Activated CD4-positive, alpha-beta T cell treated with anti-CD3 and anti-CD28 coated beads for 4 hours (primary cell): ENCODE measurements at places on chromosomes 3 and 15.

DNA sequence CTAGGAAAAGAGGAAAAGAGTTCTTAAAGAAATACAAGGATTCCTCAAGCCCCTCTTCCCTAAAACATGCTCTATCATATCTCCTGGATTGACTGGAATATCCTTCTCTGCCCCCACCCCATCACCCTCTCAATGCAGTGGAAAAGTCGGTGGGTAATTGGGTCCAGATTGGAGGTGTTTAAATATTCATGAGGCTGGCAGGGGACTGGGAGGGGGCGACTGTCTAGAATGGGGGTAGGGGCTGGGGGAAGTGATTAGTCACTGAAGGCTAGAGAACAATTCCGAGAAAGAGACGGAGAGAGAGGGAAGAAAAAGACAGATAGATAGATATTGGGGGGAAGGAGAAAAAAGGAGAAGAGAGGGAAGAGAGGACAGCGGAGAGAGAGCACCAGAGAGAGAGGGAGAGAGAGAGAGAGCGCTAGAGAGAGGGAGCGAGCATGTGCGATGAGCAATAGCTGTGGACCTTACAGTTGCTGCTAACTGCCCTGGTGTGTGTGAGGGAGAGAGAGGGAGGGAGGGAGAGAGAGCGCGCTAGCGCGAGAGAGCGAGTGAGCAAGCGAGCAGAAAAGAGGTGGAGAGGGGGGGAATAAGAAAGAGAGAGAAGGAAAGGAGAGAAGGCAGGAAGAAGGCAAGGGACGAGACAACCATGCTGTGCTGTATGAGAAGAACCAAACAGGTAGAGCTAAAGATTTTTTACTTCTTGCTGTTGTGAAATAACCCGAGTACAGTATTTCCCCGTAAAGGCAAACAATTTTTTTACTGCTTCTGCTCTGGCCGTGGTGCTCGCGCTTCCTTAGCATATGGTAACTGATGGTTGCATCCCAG lies at the start of gene GAP43:
Gene GAP43, plus strand, starts transcription at position 467 of the 825 bp plus-strand sequence. Its CDS starts 180 bp downstream, at position 647.
- DNase-seq = no peak

GRCh38 chr15:33314069-33314468 lies 3.3 kb downstream of the RYR3 start:
- no peak for DNase-seq

- DNase-seq = no peak
Observed at GRCh38 chr3:43953380-43953779, 262.6 kb downstream of the ABHD5 start.

- no peak for DNase-seq
Observed at GRCh38 chr3:164476631-164477030, 601.7 kb downstream of the SI start.

DNA sequence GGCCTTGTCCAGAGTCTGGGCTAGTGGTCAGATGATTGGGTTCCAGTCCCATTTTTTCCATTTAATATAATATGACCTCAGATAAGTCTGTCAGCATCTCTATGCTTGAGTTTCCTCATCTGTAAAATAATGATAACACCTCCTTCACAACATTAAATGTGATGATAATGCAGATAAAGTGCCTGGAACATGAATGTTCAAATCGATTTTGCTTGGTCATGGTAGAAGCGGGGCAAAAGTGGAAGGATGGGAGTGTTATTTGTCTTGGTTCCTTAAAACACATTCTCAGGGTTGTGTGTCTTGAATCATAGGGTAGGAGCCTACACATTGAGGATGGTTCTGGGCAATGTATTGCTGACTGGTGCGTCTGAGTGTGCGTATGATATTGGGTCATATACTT lies 16.9 kb downstream of the ARIH2 start:
- DNase-seq = no peak

DNA sequence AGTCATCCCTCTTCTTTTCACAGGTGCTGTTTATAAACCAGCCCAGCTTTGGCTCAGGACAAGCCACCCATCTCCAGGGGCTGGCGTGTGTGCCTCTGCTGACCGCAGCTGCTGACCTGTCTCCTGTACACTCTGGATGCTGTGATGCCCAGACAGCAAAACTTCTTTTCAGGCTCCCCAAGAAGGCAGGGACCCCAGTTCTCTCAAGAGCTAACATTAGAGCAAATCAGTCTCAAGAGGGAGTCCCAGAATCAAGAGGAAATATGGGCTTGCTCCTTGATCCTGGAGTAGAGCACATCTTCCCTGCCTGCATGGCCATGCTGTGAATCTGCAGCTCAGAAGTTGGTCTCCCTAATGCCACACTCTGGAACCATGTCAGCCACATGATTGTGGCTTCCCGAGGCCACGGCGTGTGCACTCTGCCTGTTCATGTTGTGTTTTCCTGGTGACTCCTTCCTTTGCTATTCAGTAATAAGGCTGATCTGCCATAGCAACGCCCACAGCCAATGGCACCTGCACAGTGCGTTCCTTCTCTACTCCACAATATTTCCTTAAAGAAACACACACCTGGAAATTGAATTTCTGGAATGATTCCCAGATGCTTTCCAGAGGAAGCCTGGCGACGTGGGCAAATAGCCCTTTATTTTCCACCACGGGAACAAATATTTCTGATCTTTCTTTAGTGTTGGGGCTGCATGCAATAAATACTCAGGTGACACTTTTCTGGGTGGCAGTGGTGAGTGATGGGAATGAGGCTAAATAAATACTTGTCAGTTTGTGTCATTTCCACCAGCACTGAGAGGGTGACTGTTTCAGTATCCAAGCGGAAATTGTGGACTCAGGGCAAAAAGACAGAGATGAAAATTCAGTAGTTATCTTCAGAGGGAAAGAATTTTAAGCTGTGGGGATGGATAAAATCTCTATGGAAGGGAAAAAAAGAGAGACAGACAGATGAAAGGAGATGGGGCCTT lies 21.9 kb upstream of the THSD4 start:
- no peak for DNase-seq

- peak; percentile 91 for DNase-seq
Observed at GRCh38 chr15:33194704-33195670, at the start of gene FMN1. Gene FMN1, minus strand, starts transcription at chr15:33194714. Its CDS starts 39,800 bp downstream, at chr15:33154914.

DNA sequence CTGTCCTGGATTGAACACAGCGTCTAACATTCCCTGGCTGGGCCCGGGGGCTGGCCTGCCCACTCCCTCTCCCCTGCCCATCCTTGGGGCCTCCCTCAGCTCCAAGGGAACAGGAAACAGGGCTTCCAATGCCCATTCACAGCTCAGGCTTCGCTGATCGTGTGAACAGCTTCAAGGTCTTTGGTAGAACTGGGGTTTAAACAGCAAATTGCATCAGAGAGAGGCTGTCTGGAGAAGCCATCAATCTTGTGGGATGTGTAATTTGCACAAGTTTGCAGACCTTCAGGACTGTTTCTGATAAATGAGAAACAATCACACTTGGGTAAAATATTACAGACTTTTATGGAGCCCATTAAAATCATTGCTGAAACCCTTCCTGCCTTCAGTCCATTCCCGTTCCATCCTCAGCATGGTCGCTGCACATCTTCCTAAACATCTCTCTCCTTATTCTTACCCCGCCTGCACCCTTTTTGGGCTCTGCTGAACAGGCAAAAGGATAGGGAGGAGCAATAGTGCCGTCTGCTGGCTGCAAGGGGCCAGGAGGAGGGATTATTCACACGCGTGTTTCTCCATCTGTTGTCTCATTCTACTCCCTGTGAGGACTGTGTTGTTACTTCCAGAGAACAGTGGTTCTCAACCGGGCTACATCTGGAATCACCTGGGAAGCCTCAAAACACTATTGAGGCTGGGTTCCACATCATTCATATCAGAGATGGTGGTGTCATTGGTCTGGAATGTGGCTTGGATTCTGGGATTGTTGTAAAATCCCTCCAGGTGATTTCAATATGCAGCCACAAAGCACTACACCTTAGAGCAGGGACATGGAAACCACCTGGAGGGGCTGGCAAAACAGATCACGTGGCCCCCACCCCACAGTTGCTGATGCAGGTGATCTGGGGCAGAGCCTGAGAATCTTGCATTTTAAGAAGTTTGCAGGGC lies 116.3 kb downstream of the CLSTN2 start:
- no peak for DNase-seq

GRCh38 chr15:101148166-101148880 lies 103.5 kb downstream of the CHSY1 start:
- DNase-seq = no peak

- no peak for DNase-seq
Observed at GRCh38 chr15:60774829-60775463, 296.0 kb upstream of the ICE2 start.

DNA sequence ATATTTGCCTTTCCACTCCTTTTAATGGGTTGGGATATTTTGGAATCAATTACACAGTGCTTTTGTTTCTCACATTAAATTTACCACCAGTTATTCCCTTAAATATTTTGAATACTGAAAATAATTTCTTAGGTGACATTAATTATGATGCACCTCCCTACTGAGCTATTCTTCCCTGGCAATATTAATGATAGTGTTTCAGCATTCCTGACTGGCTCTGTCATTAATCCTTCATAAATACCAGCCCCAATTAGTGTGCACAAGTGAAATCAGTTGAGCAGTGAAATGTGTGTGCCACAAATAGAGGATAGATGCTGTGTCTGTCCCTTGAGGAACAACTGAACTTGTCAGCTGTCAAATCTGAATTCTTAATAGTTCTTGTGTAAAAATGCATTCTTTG lies 304.0 kb downstream of the CACNA2D3 start:
- DNase-seq = no peak

DNA sequence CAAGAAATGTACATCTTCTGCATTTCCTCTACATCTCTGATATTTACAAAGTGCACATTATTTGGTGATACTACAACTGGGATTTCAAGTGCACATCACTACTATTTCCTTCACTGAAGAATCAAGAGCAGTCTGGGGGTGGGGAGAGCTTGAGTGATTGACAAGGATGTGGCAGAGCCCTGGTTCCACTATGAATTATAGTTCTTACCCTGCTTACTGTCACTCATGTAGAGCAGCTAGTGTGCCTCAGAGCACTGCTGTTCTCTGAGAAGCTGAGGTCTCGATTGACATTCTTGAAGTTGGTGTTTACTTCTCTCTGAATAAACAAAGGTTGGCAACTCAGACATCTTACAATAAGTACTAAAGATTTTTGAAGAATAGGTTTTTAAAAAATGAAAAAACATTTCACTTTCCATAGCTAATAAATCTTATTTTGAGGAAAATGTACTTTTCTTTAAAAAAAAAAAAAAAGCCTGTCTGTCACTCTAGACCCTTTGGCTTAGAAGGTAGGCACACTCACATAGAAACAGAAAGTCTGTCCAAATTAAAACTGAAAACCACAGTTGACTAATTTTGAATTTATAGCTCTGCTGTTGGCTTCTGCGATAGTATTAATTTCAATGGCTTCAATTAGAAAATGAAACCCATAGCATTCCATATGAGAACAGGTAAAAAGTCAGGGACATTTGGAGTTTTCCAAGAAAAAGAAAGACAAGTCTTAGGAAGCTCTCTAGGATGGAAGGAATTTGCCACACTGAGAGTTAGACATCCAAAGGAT lies 5.6 kb downstream of the GREM1 start:
- no peak for DNase-seq

DNA sequence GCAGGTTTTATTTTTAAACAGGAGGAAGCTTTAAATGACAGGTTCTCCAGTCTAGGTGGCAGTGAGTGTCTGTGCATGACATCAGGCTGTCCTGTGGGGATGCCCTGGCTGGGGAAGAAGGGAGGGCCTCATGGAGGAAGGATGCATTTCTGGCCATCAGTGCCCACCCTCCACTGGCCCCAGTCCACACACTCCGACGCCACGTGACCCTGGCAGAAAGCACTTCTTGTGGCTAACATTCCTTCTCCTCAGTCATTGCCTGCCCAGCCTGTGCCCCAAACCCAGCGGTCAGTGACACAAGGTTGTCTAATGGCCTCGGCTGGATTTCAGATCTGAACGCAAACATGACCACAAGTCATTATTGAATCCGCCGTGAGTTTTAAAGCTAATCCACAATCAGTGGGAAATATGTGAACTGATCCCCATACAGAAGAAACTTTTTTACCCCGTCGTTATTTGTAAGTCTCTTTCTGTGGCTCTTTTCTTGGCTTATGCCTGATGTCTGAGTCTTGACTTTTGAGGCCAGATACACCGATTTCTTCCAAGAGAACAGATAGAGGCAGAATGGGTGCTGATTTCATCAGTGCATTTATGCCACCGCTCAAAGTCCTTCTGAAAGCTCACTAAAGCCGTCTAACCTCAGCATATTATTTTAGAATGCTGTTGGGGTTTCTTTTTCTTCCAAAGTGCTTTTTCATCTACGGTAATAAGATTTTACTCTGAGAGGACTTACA lies 17.3 kb upstream of the LRRK1 start:
- no peak for DNase-seq

DNA sequence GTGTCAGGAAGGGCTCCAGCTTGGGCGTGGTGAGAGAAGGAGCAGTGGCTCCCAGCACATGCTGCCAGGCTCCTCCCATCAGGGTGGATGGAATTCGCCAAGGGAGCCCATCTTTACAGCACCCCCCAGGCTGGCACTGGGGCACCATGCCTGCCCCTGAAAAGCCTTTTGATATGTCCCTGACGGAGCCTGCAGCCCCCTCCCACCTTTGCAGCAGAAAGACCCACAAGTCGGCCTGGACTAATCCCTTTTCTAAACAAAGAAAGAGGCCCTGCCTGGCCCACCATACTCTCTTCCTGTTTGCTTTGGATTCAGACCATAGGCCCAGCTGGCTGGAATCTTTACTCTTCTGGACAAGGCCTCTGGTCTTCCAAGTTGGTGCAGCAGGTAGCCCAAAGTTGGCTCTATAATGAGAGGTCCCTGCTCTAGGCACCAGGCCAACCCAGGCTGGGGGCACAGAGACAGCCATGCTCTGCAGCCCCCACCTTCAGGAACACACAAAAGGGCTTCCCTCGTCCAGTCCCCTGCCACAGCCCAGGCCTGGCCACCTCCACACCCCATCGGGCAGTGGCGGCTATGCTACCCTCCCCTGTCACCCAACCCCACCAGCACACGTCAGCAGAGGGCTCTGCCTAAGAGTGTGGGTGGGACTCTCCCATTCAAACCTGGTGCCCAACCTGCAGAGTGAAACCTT lies 5.4 kb downstream of the ANPEP start:
- DNase-seq = no peak

DNA sequence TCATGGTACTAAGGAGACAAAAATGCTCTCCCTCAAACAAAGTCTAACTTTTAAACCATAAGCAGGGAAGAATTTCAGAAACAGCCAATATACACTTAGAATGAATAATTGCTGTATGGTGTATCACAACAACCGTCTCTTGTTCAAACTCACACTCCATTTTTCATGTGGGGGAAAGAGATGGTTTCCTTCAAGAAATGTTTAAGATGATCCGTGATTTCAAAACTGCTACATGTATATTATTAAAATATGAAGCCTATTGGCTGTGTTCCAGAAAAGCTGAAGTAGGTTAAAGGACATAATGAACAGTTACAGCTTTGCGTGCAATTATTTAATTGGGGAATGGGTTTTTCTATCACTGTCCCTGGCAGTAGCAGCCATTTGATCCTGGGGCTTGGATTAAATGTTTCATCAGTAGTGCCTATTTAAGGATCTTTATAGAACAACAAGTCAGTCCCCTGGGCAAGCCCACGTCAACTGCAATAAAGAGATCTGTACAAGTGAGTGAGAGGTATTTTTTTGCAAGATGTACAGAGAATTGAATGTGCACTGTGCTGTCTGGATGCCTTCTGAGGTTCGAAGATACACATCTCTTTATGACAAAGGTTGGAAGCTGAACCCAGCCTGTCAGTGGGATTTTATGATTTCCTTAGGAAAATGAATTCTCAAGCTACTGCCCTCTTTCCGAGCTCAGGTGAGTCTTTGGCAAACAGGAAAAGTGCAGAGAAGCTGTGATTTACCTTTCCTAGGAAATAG lies 337.2 kb upstream of the RARB start:
- DNase-seq = no peak

GRCh38 chr15:90115783-90116182 lies 13.5 kb upstream of the IDH2 start:
- no peak for DNase-seq
